G401 (cell line): ENCODE measurements at places on chromosomes 4 and X. TPM values are rescaled to one million over a fixed set of nuclear protein-coding genes. Genes with fewer than 3 reads are reported as not detected.

The GAGE1 gene
- not detected in 2 replicates for total RNA-seq

The SH3D19 gene
- total RNA-seq, result 17.7 and 23.3 TPM in 2 replicates

The BMPR1B gene
- total RNA-seq, result not detected in 2 replicates

The GAGE12F gene
- total RNA-seq, result not detected in 2 replicates

The MAGEB10 gene
- not detected in 2 replicates for total RNA-seq

The TMEM156 gene
- 0.07 TPM in 1 of 2 replicates, not detected in the other for total RNA-seq

The ZCCHC12 gene
- not detected in 2 replicates for total RNA-seq

GRCh38 chr4:183335369-183335940, 13.2 kb upstream of the CLDN24 start:
- DNase-seq, result no peak

DNA sequence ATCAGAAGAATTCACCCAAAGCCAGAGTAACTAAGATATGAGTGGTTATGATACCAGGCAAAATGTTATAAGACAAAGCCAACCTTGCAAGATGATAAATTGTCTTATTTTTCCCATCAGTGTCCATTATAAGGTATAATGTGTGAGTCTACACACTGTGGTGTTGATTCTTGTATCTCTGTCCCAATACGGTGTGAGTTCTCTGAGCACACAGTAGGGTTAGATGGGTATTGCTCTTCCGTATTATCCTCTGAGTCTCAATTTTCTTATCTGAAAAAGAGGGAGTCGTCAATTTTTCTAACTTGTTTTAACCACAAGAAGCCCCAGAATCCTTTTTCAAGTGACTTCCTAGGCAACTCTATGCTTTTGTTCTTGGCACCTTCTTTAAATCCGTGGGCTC, 69.9 kb downstream of the HMGB2 start:
- DNase-seq, result no peak

GRCh38 chrX:19198473-19198872, 76.2 kb upstream of the ADGRG2 start:
- no peak for DNase-seq

- DNase-seq, result no peak
Measured at GRCh38 chrX:23637187-23637586, 30.1 kb upstream of the PRDX4 start.

DNA sequence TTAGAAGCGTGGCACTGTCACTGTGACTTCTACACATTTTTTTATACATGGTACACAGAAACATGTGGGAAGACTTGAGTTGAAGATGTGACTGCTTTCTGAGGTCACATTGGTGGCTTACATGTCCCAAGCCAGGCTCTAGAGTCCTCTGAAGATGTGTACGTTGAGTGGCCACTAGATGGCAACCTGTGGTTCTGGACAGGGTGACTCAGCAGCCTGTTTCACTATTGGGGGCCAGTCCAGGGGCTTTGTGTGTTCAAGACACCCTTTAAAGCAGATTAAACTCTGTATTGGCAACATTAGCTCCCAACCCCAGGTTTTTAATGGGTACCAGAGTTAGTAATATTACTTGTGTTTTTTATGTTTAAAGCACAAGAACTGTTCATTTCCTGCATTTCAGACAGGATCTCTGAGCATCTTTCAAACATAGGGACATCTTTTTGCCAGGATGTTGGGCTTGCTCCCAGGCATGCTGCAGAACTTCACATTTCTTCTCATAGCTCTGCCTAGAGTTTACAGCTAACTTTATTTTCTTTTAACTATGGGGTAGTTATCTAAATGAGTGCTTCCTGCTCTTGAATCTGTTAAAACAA, 53.0 kb downstream of the DCUN1D4 start:
- peak; percentile 71 for DNase-seq

DNA sequence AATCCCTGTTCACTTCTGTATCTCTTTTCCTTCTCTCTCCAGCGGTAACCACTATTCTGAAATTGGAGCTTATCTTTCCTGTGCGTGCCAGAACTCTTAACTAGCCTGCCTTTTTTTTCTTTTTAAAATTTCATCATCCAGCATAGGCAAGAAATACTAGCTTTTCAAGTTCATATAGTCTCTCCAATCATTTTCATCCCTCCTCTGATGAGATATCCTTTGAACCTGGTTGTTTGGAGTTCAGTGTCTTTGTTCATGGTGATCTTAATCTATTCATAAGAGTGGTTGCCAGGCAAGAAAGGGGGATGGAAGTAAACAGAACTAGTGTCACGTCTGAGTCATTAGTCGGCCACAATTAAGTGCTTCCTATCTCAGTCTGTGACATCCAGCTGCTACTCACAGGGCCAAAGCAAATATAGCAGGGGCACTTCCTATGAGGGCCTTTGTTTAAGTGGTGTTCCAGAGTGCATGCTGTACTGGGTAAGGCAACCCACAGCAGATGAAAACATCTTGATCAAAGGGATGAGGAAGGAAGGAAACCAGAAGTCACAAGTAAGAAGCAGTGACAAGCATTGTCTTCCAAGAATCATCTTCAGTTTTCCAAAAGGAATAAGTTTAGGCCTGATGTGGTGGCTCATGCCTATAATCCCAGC, 56.4 kb upstream of the XIAP start:
- DNase-seq, result no peak

DNA sequence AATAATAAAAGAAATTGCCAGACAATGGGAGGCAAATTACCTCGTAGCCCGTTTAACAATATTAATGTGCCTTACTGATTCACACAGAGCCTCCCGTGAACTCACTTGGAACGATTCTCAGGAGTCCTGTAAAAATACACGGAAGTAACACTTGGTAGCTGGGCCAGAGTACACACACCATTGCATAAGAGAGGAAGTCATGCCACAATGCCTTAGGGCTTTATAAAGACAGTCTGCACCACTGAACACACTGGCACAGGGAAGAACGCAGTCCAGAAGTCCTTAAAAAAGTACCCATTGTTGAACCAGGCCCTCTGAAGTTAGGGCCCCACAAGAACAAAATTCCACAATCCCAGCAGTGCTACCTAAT, 15.1 kb downstream of the SLC2A9 start:
- DNase-seq, result no peak

DNA sequence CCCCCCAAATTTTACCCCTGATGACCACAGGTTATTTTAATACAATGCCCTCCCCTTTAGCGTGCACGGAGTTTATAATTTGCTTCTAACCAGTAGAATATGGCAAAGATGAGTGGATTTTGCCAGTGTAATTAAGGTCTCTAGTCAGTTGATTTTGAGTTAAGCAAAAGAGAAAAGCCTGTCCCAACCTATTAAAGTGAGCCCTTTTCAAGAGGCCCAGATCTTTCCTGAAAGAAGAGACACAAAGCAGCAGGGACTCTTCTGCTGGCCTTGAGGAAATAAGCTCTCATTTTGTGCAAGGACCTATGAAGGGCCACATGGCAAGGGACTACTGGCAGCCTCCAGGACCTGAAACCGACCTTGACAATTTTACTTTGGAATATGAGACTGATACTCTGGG, 61.9 kb upstream of the GABRG1 start:
- no peak for DNase-seq
